ENCODE measurements at places on chromosomes 7 and 10.

- DNase-seq = no peak
Measured at GRCh38 chr7:86592185-86592584, 51.5 kb upstream of the GRM3 start.

- no peak for DNase-seq
Measured at GRCh38 chr7:70695795-70696083, 436.2 kb upstream of the GALNT17 start.

DNA sequence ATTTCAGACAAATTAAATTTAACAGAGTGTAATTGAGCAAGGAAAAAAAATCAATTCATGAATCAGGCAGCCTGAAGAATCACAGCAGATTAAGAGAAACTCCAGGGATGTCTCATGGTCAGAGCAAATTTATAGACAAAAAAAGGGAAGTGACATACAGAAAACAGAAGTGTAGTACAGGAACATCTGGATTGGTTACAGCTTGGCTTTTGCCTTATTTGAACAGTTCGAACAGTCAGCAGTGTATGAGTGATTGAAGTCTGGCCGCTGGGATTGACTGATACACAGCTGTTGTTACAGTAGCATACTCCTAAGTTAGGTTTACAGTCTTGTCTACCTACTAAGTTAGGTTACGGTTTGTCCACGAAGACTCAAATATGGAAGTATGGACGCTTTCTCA is 255.3 kb downstream of the HPSE2 start:
- no peak for DNase-seq

DNA sequence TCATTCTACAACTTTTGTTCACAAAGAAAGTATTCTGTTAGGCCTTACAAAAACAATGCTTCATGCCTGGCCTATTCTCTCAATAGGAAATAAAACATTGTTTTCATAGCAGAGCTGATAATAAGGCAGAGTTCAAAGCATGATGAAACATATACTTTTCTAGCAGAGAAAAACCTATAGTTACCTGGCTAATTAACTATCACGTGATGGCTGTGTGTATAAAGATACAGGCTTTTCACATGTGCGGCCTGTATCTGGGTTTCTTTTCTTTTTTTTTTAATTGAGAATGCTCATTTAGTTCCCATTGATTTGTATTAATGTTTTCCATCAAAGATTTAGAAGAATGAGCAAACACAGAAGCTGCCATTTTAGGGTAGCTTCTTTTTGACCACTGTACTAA is 51.7 kb downstream of the ARID5B start:
- DNase-seq = no peak

DNA sequence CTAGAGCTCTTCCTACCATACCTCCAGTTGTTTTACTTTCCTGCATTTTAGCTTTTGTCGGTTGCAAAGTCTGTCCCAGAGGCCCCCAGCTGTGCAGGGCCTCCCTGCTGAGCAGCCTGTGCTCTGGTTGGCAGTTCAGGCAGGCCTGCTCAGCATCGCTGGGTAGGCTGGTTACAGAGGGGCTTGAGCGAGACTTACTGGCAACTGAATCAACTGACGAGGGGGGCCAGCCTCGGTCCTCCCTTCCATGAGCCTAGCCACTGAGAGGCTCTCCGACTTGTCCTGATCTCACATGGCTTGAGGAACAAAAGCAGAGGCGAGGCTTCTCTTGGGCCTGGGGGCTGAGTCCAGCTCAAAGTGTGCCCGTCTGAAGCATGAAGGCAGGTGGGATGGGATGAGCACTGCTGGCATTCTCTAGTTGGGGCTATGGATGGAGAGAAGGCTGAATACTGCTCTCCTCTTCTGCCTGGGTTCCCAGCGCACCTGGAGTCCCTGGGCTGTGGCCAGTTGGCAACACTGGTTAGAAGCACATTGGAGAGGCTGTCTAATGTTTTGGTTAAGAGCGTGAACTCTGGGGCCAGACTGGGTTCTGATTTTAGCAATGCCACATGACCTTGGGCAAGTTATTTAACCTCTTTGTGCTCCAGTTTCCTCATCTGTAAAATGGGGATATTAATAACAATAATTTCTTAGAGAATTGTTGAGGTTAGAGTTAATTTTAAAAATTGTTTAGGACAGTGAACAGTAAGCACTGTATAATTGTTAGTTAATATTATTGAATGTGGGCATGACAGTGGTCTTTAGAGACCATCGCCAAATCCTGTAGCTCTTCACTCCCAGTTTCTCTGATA is 6.9 kb upstream of the SFRP5 start:
- no peak for DNase-seq

- no peak for DNase-seq
Measured at GRCh38 chr7:47746468-47746867, 164.6 kb upstream of the TNS3 start.

DNA sequence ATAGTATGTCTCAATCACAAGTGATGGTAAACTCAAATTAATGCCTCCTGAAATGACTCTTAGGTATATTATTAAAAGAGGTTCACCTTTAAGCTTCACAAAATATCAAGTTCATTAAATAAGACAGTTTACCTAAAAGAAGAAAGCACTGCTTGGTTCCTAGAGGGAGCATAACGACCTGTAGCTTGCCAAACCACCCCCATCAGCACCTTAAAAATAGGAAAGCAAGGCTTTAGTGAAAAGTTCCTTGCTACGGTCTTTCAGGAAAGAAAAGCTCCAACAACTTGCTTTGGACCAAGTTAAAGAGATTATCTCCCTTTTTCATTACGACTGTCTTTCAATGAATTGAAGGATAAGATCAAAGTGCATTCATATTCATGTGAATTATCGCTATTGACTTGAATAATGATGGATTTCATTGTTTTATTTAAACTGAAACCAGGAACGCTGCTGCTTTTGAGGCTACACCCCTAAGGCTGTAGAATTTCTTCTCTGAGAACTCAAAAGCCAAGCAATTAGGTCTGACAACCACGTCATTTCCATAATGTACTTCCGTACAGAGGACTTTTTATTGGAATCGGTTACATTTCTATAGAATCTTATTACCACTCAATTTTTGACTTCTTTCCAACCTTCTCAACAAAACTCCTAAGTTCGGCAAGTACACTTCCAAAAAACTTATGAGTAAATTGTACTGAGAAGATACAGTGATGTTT is 7.0 kb upstream of the SPAG6 start:
- DNase-seq = peak; percentile 15

DNA sequence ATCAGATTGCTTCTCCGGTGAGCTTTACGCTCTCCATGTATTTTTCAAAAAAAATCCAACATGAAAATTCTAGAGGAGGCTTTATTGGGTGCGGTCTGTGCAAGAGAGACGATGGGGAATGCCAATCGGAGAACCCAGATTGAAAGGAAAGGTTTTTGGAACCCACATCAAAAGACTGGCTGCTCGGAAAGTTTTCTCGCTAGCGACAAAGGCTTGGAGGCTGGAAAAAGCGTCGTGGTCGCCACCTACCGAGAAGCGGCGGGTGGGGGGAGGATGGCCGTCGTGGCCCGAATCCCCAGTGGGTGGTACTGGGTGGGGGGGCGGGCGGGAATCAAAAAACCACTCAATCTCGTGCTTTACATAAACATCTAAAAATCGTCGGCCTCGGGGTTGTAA is 1.1 kb upstream of the GTF2I start:
- DNase-seq = no peak

DNA sequence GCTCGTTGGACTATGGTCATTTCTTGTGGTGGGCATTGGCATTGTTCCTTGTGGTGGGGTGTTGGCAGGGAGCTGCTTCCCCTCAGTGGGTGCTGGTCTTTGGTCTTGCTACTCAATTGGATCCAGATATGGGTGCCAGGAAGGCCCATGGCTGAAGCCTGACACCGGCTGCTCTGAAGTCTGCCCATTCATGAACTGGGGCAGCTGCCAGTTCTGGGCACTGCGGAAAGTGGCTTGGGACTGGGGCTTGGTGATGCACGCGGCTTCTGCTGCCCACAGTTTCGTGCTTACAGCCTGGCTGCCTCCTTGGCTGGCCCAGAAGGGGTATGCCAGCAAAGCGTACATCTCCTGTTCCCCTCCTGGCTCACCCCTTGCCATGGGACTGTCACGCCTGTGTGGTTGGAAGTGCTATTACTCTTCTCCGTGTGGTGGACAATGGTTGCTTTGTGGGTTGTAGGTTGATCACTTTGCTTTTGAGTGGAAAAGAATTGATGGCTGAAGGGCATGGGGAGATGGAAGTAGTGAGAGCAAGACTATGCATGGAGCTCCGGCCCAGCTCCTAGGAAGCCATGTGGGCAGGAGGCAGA is 54.7 kb downstream of the ADAMTS14 start:
- no peak for DNase-seq

DNA sequence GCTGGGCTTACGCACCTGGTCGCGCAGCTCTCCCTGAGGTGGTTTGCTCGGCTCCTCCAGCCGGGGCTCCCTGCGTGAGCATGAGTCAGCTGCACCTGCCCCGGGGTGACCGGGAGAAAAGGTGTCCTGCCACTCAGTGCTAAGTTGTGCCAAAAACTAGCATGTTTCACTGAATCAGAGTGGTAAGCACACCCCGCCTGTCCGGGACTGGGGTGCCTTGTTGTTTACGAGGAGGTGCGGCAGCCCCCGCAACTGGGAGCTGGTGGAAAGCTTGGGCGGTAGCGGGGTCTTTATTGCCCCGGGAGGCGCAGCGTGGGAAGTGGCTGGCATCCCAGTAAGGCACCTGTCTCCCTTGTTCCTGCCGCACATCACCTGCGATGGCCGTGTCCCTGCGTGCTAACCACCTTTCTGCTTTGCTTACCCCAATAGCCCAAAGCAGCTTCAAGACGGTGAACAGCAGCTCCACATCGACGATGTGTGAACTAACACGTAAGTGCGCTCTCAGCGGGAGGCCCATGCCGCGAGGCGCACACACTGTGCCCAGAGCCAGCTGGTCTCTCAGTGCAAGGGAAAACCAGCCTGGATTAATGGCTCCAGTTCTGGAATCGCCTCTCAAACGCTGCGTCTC is 506.6 kb upstream of the FOXK1 start:
- DNase-seq = no peak

GRCh38 chr10:45420453-45421192 is 46.6 kb downstream of the ALOX5 start:
- no peak for DNase-seq

DNA sequence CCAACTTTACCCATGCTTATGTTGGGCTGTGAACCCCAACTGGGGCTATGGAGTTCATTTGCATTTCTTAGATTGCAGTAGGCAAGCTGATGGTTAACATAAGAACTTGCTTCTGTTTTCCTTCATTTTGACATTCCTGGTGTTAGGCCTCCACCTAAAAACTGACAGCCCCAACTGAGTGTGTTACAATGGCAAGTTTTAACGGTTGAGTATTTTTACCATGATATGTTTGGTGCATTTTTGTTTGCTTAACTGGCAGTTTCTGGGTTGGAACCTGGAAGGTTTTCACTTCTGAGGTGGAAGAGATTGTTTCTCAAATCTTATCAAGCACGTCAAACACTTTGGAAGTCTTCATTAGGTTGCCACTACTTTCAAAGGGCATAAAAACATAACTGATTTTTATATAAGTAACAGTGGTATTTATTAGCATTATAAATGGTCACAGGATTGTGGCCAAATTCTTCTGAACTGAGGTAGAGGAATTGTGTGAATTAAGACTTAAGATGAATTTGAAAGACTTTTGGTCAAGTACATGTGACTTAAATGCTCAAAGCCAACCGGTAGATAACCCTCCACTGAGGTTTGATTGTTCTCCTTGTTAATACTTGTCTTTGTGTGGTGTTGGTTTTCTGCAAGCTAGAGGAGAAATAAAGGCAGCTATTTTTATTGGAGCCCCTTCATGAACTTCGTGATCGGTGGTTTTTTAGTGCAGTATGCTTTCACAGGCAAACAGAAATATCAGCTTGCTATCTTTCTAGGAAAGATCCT is 2.8 kb downstream of the BMI1 start:
- DNase-seq = no peak

DNA sequence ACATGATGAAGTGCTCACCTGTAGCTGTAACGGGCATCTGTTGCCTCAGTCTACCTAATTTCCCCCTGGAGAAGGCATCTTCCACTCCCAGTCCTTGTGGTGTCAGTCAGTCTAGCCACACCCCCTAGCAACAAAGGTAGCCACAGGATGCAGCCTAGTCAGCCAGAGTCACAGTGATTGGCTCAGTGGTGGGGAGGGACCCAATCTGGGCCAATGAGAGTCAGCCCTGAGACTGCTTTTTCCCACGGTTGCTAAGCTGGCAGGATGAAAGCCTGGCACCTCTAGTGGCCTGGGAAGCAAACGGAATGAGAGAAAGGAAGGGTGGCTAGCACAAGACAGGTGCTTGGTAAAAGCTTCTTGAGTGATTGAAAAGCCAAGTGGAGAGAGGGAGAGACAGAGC is 118.6 kb downstream of the SH3PXD2A start:
- peak; percentile 38 for DNase-seq

- DNase-seq = no peak
Measured at GRCh38 chr7:47355684-47356083, 226.2 kb downstream of the TNS3 start.

DNA sequence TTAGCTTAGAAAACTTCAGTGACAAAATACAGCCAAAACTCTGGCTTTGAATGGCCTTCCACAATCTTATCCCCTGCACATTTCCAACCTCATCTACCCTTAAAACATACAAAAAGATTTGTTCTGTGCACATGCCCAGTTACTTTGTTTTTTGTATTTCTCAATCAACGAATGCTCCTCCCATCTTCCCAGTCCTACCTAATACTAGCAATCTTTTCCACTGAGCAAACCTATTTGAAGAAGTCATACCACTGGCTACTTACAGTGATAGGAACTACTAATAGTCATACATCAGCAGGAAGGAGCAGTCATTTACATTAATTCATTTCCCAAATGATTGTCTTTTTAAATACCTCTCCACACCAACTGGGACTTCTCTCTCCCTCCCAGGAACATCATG is 2.5 kb downstream of the USP54 start:
- DNase-seq = no peak

GRCh38 chr10:86979977-86980448 is 11.7 kb downstream of the ADIRF start:
- DNase-seq = no peak

DNA sequence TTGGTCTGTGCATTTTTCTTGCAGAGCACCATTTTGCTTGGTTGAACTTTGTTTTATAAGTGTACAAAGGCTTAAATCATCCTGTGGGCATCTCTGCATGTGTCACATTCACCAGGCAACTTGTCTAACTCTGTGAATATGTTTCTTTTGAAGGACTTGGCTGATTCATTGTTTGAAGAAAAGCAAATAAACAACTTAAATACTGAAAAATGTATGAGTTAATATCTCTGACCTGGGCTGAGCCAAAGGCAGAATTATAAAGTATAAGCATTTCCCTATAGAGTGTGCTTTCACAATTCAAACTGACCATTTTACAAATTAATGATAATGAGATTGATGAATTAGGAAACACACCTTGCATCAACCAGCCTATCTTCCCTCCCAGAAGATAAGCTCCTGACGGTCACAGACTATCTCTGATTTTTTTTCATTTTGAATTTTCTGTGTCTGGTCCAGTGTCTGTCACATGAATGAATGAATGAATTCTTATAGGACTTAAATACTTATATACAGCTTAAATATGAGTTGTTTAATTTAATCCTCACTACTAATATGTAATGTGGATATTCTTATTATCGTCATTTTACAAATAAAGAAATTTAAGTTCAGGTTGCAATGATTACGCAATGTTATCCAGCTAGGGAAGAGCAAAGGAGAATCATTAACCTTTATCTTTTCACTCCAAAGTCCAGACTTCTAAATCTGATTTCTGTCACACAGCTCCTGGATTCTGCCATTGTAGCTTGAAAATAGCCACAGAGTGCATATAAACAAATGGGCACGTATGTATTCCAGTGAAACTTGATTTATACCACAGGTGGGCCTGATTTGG is 182.0 kb upstream of the PHYHIPL start:
- DNase-seq = no peak

All from neuronal stem cell (in vitro differentiated cells).